Amygdala (tissue), 56 donors: ENCODE measurements at places on chromosomes 2 and 18.

GRCh38 chr2:168089200-168089599 lies 158.2 kb downstream of the STK39 start:
- no peak for DNase-seq

- DNase-seq, result no peak
These were observed 5.5 kb downstream of the MSGN1 start for GRCh38 chr2:17821535-17822444.

DNA sequence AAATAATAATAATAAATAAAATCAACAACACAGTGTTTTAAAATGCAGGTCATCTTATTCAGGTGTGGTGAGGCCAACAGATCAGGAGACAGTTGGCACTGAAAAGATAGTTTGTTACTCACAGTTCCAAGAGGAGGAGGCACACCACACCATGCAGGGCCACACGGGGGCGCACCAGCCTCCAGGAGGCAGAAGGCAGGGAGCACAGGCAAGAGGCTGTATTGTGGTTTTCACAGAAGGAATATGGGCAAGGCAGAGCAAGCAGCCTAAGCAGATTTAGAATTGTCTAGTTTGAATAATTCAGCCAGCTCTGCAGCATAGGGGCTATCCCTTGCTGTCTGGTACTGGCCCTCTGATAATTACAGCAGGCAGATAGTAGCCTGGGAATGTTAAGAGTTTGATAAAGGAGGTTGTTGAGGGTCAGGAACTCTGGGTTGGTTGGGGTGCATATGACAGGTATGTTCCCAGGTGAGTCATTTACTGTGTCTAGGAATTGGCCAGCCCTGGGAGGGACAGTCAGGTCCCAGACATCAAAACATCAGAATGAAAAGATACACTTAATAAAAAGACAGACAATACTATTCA lies 31.3 kb downstream of the KIAA2012 start:
- DNase-seq, result no peak

GRCh38 chr2:127047716-127048617 lies 59.0 kb downstream of the BIN1 start:
- DNase-seq, result no peak

- no peak for DNase-seq
These were observed 16.4 kb downstream of the EMX1 start for GRCh38 chr2:72933646-72934151.

- DNase-seq, result no peak
These were observed 7.5 kb downstream of the MAP4K4 start for GRCh38 chr2:101704816-101705578.

GRCh38 chr18:13494871-13495445 lies 231.4 kb downstream of the FAM210A start:
- DNase-seq, result no peak

- DNase-seq, result no peak
These were observed 523.0 kb downstream of the TXNL1 start for GRCh38 chr18:56115071-56116015.

DNA sequence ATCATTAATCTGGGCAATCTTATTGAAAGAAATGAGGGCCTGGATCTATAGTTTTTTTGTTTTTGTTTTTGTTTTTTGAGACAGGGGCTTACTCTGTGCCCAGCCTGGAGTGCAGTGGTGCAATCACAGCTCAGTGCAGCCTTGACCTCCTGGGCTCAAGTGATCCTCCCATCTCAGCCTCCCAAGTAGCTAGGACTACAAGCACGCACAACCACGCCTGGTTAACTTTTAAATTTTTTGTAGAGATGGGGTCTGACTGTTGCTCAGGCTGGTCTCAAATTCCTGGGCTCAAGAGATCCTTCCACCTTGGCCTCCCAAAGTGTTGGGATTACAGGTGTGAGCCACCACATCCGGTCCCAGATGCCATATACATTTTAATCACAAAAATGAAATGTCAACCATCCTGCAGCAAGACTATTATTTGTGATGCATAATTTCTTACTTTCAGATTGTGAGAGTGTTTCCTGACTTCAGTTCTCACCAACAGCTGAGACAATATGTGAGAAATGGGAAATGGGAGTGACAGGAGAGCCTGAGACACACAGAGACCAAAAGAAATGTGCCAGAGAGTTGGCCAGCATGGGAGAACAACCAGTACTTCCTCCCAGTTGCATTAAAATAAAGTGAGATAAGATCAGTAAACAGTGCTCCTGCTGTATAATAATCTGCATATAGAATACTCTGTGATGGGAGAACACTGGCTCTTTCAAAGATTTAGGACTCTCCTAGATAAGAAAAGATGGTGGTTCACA lies 87.6 kb downstream of the METTL8 start:
- DNase-seq, result no peak

- DNase-seq, result no peak
These were observed 1.3 kb downstream of the NETO1 start for GRCh38 chr18:72866442-72866900.

DNA sequence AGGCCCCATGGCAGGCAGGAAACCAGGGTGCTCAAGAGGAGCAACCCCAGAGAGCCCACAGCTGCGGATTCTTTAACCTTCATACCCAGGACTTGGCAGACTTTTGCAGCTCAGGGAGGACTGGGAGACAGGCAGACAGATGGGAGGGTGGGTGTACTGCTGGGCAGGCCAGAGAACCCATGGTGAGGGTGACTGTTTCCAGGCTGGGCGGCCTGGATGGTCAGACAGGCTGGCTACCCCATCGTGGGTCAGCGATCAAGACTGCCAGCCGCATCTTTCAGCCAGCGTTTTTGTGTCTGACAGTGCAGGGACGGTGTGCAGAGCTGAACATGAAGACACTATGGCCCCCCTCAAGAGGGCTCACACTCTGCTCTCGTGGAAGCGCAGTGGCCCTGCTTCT lies 82.2 kb downstream of the MARCO start:
- no peak for DNase-seq

DNA sequence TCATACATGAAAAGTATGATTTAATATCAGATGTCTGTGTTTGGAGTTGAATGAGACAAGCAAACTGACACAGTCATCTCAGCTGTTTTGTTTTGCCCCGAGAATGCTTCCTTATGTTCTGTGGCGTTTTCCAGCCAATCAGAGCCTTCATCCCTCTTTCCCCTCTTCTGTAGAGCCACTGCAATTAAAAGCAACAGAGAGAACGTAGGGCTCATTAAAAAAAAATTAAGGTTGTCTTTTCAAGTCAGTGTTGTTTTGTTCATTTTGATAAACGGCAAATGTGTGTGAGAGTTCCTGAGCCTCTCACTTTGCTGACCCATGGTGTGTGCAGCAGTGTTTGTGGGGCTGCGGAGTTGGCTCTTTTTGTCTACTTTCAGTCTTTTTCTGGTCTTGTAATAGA lies 216.0 kb downstream of the FHOD3 start:
- no peak for DNase-seq

DNA sequence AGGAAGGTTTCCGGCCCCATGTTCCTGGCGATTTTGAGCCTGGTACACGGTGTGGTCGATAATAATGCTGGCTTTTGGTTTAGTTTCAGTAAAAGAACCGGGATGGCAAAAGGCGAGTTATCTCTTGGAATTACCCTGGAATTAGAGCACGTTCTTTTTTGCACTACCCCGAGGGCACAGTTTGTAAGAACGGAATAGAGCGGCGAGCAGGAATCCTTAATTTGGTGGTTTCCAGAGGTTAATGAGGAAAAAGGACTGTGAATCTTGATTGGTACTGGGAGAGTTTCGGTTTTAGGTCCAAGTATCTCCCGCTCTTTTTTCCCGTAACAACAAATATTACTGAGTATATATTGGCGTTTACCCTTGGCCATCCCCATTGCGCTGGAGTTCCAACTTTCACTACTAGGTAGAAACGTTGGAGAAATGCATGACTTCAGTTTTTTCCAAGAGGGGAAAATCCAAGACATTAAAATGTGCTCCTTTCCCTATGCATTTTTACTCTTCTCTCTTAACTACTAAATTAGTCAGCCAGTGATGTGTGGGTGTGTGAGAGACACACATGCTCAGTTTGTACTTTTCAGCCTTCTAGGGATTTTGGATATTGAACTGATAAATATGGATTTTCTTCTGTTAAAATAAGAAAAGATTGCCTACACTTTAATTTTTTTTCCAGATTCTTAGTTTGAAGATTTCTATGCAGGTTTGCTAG lies 160.8 kb downstream of the AGPS start:
- DNase-seq, result no peak

GRCh38 chr2:170862286-170862902 lies 45.7 kb downstream of the GAD1 start:
- DNase-seq, result no peak

DNA sequence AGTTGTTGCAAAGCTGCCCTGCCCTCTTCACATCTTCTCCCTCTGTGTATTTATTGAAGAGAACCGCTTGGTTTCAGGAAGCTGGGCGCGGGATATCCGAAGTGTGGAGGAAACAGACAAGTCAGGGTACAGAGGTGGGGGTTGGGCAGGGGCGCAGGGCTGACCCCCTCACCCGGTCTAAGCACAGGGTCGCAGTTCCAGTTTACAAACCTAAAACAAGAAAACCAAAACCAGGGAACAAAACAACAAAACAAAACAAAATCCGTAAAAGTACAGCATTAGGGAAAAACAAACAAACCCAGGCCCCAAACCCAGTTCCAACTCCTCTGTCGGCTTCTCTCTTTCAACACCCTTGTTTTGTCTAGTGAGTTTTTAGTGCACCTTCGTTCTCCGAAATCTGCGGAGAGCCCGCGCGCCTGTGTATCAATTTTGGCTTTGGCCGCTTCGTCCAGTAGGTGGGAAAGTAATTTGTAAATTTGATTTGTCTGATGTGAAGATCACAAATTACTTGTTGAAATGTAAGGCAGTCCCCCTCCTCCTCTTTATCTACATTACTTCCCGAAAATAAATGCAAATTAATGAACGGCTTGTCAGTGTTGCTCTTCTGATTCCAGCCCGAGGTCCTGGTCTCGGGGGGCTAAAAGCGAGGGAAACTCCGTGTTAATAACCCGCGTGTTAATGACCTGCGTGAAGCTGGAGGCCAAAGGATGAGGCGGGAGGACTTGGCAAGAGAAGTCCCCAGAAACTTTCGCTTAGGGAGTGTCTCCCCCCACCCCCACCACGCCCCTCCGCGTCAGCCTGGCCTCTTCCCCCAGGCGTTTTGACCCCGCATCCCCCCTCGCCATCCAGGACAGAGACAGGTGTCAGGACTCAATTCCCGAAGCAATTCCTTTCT lies 6.9 kb downstream of the OTX1 start:
- no peak for DNase-seq

- DNase-seq, result no peak
These were observed 95.2 kb upstream of the BARD1 start for GRCh38 chr2:214904634-214905033.

GRCh38 chr18:24378598-24378997 lies 19.0 kb downstream of the OSBPL1A start:
- DNase-seq, result no peak

- DNase-seq, result no peak
These were observed 134.9 kb downstream of the RPIA start for GRCh38 chr2:88826399-88826798.

GRCh38 chr18:5747678-5748077 lies 147.6 kb downstream of the TMEM200C start:
- no peak for DNase-seq

DNA sequence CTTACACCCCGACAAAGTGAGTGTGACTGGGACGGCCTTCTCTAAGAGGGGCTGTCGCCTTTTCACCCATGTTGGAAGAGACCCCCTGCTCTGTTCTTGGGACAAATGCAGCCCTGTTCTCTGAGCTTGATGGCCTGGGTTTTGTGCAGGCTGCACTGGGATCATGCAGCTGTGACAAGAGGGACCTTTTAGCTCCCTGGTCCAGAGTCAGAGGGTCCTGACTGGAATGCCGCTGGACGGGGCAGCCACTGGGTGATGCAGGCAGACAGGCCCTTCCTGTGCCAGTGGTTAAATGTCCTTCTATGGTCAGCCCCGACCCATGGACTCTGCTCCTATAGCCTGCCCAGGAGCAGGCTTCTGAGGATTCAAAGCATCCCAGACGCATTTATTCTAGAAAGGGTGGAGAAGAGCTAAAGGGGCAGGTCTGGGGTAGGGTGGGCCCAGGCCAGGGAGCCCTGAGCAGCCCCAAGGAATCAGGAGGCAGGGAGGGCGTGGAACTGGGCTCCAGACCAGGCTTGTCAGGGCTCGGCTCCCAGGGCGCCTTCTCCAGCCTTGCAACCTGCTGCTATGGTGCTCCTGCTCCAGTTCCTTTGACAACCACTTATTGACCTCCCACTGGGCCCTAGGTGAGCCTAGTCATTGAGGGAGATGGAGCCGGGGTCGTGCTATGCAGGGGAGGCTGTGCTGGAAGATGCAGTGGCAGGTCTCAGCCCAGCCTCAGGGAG lies 277.9 kb upstream of the HS6ST1 start:
- no peak for DNase-seq
